Stimulated activated CD4-positive, alpha-beta T cell treated with anti-CD3 and anti-CD28 coated beads, Interleukin-15, amount 100 ng/mL, for 48 hours (primary cell): ENCODE measurements at places on chromosomes 12 and 14.

DNA sequence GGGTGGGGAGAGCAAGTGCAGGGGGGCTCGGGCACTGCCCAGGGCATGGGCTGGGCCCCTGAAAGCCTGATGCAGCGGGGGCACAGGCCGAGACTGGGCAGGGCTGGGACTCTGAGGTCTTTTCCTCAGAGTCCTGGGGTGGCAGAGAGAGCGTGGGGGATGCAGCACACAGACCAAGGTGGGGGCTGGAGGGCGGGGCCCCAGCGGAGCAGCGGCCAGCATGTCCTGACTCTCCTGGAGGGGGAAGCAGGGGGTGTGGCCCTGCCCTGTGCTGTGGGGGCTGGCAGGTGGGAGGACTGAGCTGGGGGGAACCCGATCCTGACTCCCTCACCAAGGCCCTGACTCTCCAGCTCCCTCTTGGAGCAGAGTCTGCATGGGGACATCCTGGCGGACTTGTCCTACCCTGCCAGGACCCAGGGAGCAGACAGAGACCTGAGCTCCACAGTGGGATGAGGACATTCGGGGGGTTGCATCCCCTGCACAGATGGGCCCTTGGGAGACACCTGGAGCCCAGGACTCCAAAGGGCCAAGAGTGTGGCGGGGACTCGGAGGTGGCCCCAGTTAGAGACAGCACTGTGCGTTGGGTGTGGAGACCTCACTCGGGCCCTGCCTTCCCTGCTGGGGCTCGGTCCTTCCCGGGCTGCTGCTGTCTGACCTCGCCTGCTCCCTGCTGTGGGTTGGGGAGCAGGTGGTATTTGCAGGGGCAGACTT lies 326.1 kb downstream of the TMEM121 start:
- no peak for DNase-seq

DNA sequence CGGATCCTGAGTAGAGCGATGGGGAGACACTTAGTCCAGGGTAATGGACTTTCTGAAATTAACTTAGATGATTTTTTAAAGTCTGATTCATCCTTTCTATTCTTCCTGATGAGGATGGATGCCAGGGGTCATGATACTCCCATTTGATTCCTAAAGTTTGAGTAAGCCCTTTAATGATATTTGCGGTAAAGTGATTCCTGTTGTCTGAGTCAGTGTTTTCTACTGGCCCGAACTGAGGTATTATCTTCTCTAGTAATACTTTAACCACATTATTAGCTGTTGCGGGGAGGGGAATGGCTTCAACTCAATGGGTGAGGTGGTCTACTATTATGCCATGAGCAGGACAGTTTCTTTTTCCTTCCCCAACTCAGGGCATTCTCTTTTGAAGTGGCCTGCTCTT lies 111.6 kb downstream of the RIN3 start:
- no peak for DNase-seq

DNA sequence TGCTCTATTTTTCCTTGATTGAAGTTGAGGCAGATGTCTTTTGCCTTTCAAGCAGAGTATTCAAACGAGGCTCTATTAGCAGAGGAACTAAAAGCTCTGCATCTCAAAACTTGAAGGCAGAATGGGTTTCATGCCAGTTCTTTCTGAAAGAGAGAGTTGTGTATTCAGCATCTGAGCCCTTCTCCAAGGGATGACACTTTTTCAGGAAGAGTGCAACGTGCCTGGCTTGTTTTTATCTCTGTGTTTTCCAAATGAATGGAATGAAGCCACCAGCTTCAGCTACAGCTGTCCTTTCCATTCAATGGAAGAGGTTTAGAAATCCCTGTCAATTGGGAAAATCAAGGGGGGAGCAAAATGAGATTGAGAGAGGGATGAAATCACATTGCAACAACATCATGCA lies 14.6 kb downstream of the BEST3 start:
- DNase-seq: no peak

- DNase-seq: no peak
Measured at GRCh38 chr14:104031384-104031783, 54.1 kb upstream of the ASPG start.

- no peak for DNase-seq
Measured at GRCh38 chr12:67632005-67632404, 16.5 kb upstream of the DYRK2 start.
